ENCODE measurements at places on chromosomes 5 and 9.

GRCh38 chr5:31285025-31285424, 91.5 kb downstream of the CDH6 start:
- no peak for DNase-seq

GRCh38 chr9:89958086-89958485, 353.3 kb downstream of the GADD45G start:
- no peak for DNase-seq

DNA sequence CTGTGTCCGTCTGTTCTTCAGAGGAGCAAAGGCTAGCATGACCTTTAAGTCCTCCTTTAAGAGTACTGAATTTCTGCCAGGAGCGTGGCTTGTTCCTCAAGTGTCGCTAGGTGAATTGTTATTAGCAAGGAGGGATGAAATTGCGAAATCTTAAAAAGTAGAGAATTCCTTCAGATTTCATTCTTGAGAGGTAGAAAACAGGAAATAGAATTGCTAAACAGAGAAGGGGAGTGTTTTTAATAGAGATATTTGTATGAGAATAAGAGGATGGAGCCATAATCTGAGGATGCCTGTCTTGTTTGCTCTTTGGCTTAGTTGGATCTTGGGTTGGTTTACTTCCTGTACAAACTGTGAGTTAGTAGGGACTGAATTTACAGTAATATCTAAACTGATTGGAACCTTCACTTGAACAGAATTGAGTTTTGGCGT, 39.2 kb downstream of the EXOSC2 start:
- no peak for DNase-seq

DNA sequence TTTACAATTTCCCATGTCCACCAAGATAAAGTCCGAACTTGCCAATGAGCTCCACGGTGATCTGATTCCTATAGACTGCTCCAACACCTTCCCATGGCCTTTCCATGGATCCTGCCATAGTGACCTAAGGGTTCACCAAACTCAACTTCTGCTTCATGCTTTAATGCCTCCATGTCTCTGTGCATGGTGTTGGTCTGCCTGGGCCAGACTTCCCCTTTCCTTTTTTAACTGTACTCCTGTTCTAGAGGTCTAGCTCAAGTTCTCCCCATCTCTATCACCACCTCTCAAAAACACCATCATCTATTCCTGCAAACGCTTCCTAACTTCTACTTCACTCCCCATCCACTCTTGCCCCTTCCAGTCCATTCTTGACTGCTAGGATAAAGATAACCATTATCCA, 14.8 kb upstream of the SMARCA2 start:
- DNase-seq = no peak

- DNase-seq = no peak
Measured at GRCh38 chr9:89600831-89601230, 4.0 kb upstream of the GADD45G start.

- DNase-seq = no peak
Measured at GRCh38 chr9:94780516-94780950, 54.0 kb downstream of the AOPEP start.

GRCh38 chr5:90169078-90169477, 240.5 kb downstream of the CETN3 start:
- peak; percentile 70 for DNase-seq

GRCh38 chr5:96648023-96648422, 14.2 kb upstream of the CAST start:
- no peak for DNase-seq

DNA sequence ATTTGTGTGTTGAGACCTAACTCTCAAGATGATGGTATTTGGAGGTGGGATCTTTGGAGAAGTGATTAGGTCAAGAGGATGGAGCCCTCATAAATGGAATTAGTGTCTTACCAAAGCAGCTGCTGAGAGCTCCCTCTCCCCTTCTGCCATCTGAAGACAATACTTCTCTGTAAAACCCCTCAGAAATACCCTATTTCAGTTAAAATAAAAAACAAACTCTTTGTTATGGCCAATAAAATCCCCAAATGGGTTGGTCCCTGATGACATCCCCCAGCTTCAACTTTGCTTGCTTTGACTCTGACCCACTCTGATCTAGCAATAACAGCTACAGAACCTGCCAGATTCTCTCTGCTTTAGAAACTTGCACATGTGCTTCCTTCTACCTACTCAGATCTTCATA, 100.9 kb downstream of the SNCAIP start:
- DNase-seq = no peak

- no peak for DNase-seq
Measured at GRCh38 chr9:99824378-99825171, 2.9 kb downstream of the NR4A3 start.

- DNase-seq = no peak
Measured at GRCh38 chr5:1002836-1003235, 5.8 kb upstream of the NKD2 start.

DNA sequence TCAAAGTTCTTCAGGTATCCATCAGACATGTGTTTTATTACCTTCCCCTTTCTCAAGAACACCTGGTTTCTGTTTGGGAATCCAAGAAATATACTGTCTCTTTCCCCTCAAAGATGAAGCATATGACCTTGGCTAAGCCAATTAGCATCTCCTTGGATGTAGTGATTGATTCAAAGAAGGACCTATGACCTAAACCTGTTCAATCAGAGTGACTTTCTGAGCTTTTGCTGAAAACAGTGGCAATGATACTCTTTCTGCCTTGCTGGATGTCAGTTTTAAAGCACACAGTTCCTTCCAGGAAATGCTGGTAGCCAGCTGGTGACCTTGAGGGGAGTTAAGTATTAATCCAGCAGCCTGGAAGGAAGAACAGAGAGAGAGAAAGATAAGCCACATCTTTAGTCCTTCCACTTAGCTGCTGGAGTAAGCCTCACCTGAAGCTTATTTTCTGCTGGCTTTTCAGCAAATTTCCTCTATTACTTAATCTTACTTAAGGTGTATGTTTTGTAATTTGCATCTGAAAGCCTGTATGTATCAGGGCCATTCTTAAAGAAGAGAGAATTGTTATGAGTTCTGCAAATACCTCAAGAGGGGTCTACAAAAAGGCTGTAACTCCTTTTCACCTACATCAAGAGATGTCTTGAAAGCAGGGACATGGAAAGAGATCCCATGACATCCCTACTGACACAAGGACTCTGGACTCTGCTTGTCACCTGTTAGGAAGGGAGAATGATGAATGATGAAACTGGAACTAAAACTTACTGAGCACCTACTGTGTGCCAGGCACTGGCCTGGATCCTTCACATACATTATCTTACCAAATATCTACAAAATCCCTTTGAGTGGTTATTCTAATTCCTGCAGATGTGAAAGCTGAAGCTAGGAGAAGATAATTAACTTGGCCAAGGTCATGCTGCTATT, 35.2 kb upstream of the PIK3R1 start:
- no peak for DNase-seq

- no peak for DNase-seq
Measured at GRCh38 chr5:31707329-31707728, 68.4 kb downstream of the PDZD2 start.
